Left cardiac atrium (tissue), 4 donors: ENCODE measurements at places on chromosomes 6 and 20. TPM values are rescaled to one million over a fixed set of nuclear protein-coding genes. Genes with fewer than 3 reads are reported as not detected.

Gene PTCHD4
- 0.86 TPM for total RNA-seq

DNA sequence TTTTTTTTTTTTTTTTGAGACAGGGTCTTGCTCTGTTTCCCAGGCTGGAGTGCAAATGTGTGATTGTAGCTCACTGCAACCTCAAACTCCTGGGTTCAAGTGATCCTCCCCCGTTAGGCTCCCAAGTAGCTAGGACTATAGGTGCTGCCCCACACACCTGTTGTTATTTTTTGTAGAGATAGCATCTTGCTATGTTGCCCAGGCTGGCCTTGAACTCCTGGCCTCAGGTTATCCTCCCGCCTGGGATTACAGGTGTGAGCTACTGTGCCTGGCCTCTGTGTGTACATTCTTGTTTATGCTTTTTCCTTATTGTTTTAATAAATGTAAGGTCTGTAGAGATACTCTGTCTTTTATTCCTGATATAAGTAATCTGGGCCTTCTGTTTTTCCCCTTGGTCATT lies 14.8 kb downstream of the CD2AP start:
- DNase-seq = no peak

- no peak for DNase-seq
These were observed 4.2 kb downstream of the GPR31 start for GRCh38 chr6:167153521-167153959.

GRCh38 chr6:18126121-18126520 lies 3.6 kb upstream of the NHLRC1 start:
- DNase-seq = no peak

- no peak for DNase-seq
These were observed 45.1 kb downstream of the KIAA0319 start for GRCh38 chr6:24600903-24601302.
